Stimulated activated CD4-positive, alpha-beta T cell treated with anti-CD3 and anti-CD28 coated beads, TNF-alpha, amount 100 ng/mL, for 4 hours (primary cell): ENCODE measurements at places on chromosomes 7 and 10.

GRCh38 chr10:132637477-132638129 lies 100.0 kb downstream of the INPP5A start:
- DNase-seq, result no peak

GRCh38 chr7:55160539-55160938 lies 141.7 kb downstream of the EGFR start:
- DNase-seq, result no peak

DNA sequence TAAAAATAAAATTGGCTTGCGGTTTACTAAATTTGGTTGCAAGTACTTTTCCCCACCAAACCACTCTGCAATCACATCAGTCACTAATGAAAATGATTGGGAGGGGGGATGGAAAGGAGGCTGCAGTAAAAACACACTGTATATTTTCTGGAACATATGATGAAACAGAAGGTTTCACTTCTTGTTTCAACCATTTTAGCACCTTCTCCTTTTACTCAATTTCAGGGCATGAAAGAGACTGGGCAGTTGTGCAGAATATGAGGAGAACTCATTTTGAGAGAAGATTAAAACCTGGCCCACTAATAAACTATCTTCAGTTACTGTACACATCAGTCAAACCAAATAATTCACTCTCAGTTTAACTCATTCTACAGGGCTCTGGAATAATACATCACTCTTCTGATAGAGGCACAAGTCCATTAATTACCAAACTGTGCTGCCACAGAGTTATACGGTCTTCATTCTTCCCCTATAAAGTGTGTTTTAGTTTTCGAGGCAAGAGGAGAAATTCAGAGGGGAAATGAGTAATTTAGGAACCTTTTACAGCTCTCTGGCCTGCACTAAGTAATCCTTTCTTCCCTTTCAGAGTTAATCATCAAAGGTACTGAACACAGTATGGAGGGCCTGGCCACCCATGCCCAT lies 25.5 kb downstream of the JAZF1 start:
- no peak for DNase-seq

GRCh38 chr10:5600908-5601307 lies 65.5 kb downstream of the ASB13 start:
- DNase-seq, result no peak

DNA sequence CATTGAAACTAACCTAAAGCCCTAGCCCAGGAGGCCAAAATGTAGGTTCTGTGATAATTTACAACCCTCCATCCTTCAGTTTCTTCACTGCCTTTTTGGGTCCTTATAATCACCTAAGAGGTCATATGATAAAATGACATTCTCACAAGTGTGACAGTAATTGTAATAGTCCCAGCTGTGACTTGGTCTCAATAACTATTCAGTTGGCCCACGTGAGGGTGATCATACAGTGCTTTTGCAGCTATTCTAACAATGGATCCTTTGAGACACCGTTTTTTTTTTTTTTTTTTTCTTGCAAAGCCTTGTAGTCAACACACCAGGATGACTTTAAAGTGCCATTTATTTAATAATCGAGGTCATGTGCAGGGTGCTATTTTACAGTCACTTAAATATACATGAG lies 760.0 kb downstream of the PHTF2 start:
- DNase-seq, result no peak

GRCh38 chr10:109880886-109881768 lies 42.2 kb downstream of the XPNPEP1 start:
- DNase-seq, result no peak

DNA sequence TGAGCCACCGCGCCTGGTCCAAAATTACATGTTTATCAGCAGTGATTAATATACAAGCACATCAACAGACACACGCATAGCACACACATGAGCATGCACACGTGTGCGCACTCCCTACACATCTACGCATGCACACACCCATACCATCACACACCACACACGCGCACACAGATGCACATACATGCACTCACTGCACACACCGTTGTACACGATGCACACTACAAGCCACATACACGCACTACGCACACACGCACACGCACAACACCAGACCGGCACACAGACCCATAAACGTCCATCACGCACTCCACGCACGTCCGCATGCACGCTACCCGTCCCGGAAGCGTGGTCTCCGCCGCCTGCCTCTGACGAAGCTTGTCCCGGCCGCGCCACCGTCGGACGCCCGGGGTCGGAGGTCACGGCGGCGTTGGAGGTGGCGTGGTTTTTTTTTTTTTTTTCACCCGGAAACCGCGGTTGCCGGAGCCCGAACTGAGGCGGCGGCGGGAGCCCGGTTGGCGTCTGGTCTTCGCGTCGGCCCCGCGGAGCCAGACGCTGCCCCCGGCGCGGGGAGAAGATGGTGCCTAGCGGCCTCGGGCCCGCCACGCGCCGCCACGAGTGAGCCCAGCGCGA lies at the start of gene TMEM248:
TMEM248 (plus strand) TSS at position 457 of the 627 bp plus-strand sequence. CDS start 20,641 bp downstream, outside the sequence.
- DNase-seq, result peak; percentile 80

GRCh38 chr10:121503587-121504051 lies 94.6 kb downstream of the FGFR2 start:
- no peak for DNase-seq

DNA sequence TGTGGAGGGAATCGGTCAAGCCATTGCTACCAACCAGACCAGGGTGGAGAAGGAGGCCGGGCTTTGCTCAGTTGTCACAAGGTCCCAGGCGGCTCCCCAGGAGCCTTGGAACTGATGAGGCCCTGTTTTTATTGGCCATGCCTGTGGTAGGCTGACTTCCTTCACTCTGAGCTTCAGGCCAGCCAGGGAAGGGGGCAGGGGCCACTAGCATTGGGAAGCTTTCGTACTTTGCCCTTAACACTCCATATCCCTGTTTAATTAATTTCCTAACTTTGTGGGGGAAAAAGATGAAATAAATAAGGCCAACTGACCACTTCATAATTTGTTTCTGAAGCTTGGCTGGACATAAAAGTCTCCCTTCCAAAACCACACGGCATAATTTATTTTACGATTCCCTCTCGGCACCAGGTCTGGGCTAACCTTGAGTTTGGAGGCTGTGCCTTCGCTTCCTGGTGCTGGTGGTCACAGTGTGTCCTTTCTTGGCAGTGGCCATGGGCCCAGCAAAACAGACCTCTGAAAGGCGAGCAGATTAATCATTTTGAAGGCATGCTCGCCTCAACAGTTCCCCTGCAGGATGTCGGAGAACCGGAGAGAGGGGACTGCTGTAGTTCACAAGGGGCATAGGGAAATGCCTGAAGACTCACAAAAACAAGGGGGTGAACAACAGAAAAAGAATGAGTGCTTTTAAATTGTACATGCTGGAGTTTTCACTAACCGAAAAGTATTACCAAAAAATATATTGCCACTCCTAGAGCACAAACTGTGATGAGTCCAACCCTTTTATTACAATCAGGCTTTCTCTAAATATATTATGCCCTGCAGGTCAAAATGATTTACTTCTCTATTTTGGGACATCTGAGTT lies 966.0 kb downstream of the LRMDA start:
- DNase-seq, result no peak

GRCh38 chr10:128575761-128576160 lies 449.5 kb upstream of the MKI67 start:
- DNase-seq, result no peak

DNA sequence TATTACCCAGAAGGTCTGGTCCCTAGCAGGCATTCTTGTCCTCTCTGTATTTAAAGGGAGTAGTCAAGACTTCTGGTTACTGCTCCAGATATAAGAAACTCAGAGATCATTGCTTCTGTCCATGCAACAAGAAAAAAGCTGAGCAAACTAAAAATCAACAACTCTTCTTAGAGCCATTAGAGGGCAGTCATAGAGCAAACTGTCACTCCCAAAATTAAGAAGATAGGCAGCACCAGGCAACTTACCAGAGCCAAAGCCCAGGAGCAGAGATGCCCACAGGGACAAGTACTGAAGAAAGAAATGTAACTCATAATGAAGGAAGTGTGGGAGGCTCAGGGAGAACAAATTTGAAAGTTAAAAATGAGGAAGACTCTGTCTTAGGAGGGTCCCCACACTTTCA lies 472.9 kb upstream of the COBL start:
- DNase-seq, result no peak

GRCh38 chr7:50400114-50400513 lies 50.0 kb downstream of the FIGNL1 start:
- DNase-seq, result no peak

DNA sequence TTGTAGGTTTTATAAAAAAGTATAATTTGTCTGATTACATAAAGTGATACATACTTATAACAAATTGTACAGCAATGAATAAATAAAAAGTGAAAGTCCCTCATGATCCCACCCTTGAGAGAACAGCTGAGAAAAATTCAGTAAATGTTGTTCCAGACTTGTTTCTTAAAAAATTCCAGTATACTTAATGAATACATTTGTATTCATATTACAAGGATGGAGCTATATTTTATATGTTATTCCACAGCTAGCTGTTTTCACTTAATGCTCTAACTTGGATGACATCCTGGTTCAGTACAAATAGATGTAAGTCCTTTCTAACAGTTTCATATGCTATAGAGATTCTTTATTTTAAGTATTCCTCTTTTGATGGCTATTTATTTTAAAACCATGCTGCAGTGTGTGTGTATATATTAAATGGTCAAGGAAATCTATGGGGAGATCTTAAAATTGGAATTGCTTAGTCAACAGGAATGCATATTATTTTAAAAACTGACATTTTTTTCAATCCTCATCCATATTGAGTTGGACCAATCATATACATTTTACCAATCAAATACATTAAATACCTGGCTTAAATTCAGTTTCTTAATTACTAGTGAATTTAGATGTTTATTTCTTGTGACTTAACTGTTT lies 8.9 kb downstream of the STAMBPL1 start:
- DNase-seq, result no peak
